ENCODE measurements at places on chromosomes 5 and 9. TPM values are rescaled to one million over a fixed set of nuclear protein-coding genes. Genes with fewer than 3 reads are reported as not detected.
A peak's percentile ranks its signal among the peaks of the same experiment; 100 is the strongest.

PDE6A gene
- total RNA-seq = not detected

DNA sequence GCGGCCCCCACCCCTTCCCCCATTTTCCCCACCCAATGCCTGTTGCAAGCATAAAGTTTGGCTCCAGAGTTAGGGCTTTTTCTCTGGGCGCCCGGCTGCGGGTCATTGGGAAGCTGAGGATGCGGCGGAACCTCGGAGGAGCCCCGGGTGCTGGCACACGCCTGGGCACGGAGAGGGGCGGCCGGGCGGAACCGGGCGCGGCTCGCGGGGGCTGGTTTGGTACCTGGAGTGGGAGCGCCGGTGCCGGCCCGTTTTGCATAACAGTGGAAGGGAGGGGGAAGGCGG, 1.2 kb downstream of the PPARGC1B start:
- no peak for DNase-seq

NPDC1 gene
- 29.4 TPM for total RNA-seq

- DNase-seq = no peak
These were observed 2.2 kb upstream of the ALDOB start for GRCh38 chr9:101437806-101438232.

OR1L6 gene
- total RNA-seq = not detected

DNA sequence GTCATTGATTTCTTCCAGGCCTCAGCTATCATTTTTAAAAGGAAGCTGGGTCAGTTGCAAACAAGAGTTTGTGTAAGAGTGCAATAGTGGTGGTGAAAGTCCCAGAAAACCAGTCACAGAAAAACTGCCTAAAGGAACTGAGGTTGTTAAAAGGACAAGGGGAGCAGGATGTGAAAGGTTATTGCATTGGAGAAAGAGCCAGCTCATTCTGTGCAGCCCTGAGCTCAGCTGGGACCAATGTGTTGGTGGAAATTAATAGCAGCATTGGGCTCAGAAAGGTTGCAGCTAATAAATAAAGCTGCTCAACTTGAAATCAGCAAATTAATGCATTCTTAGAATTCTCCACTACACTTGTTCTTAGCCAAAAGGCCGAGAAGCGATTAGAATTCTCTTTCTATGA, 34.9 kb downstream of the NREP start:
- no peak for DNase-seq

- no peak for DNase-seq
These were observed 73.1 kb downstream of the FEM1C start for GRCh38 chr5:115471345-115472063.

RORB gene
- 1.8 TPM for total RNA-seq

GRCh38 chr5:31630931-31631330, 8.0 kb upstream of the PDZD2 start:
- DNase-seq = no peak

CSF2 gene
- not detected for total RNA-seq

- no peak for DNase-seq
These were observed 587.2 kb upstream of the SEMA6A start for GRCh38 chr5:117161718-117162335.

DNA sequence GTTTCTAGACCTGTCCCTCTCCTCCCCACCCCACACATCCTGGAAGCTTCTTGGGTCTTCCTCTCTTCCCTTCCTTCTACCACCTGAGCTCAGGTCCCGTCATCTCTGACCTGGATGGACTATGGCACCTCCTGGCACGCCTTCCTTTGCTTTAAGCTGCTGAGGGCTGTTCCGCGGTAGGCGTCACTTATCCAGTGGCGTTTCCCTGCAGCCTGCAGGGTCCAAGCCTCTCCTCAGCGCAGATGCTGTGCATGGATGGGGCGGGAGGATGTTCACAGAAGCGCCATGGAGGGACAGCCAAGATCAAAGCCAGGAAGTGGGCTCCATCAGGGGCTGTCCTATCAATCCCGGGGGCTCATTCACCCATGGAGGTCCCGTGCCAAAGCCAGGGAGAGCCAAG, 23.8 kb upstream of the CNOT6 start:
- no peak for DNase-seq

DNA sequence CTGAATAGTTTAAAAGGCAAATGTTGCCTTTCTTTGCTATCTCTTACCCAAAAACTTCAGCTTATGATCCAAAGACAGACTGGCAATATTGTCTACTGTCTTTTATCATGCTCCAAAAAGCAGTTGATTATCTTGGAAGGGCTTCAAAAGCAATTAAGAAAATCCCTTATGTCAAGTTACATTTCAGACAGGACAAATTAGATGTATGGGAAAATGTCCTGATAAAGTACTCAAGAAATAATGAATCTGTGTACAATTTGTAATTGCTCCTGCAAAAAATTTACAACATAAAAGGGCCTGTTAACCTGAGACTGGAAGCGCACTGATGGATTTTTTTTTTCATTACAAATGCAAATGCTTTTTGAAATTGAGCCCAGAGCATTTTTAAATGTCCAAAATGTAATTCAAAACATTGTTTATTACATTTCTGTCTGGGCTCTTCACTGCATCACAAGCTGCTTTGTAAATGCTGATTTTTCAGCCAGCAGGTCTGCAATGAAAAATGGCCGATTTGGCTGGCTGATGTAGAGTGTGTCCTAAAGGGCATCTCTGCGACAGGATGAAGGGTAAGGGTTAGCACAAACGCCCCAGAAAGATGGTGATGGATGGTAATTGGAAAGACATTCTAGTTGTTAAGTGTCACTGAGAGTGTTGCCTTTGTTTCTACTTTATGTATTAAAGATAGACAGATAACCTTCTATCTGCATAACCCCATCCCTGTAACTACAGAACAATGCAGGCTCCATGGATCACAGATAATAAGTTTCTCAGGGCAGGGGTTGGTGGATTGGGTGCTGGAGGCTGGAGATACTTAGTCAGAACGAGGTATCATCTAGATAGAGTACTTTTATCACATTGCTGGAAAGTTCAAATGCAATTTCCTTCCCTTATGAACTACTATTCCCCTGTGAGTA, 27.0 kb downstream of the MAT2B start:
- DNase-seq = no peak

- DNase-seq = no peak
These were observed 3.7 kb downstream of the PIP5KL1 start for GRCh38 chr9:127926906-127927200.

DNA sequence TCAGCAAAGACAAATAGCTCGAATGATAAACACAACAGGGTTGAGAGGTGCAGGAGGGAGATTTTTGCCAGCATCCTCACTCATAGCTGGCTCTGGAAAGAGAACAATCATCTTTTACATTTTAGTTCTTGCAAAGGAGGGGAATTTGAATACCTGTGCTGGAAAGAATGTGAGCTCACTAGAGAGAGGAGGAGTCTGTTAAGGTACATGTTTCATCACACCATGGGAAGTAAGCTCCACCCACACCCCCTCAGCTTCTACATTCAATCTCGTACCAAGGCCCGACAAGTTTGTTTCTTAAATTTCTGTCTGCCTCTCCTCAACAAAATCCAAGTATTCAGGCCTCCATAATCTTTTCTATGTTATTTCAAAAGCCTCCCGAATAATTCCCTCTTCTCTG, 254.6 kb downstream of the BRINP1 start:
- no peak for DNase-seq

- DNase-seq = no peak
These were observed 22.3 kb downstream of the TTC33 start for GRCh38 chr5:40733434-40733833.

GRCh38 chr9:36148311-36149051, 11.9 kb downstream of the GLIPR2 start:
- DNase-seq = peak; percentile 69

- DNase-seq = peak; percentile 51
These were observed 5.5 kb downstream of the SEPTIN8 start for GRCh38 chr5:132771503-132771998.

DNA sequence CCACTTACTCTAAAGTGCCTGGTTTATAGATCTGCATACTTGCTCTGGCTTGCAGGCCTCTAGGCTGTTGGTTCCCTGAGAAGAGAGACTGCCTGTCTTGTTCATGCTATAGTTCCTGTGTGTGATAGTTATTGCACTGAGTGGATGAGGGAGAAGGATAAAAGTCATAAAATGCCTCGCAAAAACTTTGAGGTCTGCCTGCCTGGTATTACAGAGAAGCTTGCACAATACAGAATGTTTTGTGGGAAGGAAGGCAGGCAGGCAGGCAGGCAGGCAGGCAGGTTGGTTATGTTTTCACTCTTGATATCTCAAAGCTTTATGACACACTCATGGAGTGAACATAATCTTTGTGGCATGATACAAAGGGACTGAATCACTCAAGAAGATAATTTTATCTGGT, 287.1 kb downstream of the SLIT3 start:
- DNase-seq = peak; percentile 32

DNA sequence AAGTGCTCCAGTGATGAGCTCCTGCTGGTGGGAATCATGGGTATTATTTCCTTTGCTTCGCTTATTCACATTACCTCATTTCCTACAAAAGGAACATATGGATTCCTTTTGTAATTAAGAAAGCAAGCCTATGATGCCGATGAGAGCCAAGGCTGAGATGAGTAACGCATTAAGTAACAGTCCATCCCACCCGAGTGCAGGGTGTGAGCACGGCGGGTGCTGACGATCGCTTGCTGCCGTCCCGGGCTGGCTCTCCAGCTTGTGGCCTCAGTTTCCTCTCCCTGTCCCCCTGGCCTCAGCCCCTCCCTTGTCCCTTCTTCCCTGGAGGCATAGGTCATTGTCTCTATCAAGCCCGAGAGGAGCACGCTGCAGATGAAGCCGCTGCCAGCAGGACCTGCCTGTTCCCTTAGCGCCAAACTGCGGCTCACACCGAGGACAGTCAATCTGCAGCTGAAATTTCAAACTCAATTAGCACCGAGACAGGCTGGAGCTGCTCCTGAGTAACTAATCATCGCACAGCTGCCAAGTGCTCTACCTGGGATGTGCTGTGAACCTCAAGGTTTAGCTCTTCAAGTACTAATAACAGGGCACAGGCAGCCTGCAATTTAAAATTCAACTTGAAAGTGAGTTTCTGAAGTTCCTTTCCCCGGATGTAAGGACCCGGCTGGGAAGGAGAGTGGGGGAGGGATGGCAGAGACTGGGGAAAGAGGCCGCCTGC, 115.2 kb upstream of the RAPGEF1 start:
- no peak for DNase-seq

- DNase-seq = peak; percentile 97
These were observed at the start of gene ZNF879 for GRCh38 chr5:179023528-179024189. Gene ZNF879 (plus strand): TSS chr5:179023804. CDS start chr5:179025005, 1,201 bp downstream.

DIRAS2 gene
- 4.9 TPM for total RNA-seq

IFNK gene
- total RNA-seq = not detected

DNA sequence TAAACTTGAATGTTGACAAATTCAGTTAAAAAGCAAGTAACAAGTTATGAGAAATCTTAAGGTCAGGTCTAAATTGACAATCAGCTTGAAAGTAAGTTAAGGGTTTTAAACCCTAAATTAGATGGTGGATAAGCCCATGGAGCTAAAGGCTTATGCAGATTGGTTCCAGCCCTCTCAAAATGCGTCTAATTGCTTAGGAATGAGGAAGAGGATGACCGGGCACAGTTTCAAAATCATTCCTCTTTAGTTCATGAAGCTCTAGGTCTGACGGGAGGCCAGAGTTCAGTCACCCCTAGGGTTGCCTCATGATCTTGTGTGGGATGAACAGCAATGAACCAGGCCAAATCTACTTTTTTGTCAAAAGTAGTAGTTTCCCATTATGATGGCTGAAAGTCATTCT, 75.4 kb downstream of the SLC38A9 start:
- DNase-seq = no peak

GRCh38 chr5:171650597-171650996, 135.0 kb upstream of the SMIM23 start:
- no peak for DNase-seq

PHF2 gene
- total RNA-seq = 50.1 TPM

DNA sequence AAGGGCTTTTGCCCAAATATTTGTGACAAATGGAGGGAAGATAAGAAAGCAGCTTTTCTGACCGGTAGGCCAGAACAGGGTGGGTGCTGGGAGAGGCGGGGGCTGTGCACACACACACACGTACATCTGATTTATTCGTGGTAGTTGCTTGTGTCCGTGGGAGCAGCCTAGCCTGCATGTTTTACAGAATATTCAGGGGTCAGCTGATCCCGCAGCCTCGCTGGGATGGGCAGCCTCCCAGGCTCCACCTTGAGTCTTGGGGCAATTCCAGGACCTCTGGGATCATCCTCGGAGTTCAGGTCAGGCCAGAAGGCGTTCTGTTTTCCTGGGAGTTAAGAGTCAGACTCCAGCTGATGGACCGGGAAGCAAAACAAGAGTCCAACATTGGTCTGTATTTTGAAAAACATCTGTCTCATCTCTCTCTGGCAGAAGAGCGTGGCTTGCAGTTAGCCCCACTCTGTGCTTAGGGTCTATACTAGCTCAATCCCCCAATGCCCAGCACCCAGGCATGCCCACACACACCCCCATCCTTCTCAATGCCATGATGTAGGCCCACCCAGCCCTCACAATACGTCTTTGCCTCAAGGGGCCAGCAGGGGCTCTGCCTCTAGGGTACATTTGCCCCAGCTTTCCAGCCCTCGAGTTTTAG, 210.6 kb downstream of the GOLPH3 start:
- DNase-seq = no peak

GARNL3 gene
- 49.1 TPM for total RNA-seq

DNA sequence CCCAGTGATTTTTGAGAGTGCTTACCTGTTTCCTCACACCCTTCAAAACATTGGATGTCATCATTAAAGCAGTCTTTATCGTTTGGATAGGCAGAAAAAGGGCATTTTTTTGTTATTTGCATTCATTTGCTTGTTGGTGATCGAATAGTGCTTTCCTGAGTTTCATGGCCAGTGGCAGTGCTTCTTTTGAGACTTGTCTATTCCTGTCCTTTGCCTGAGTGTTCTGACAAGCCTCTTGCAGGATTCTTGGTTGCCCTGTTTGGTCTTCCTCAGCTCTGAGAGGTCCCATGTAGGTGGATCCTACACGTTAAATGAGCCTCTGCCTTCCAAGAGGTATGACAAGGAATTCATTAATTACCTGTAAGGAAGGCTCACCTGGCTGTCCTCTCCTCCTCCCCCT, 52.8 kb downstream of the DAB2IP start:
- no peak for DNase-seq

DNA sequence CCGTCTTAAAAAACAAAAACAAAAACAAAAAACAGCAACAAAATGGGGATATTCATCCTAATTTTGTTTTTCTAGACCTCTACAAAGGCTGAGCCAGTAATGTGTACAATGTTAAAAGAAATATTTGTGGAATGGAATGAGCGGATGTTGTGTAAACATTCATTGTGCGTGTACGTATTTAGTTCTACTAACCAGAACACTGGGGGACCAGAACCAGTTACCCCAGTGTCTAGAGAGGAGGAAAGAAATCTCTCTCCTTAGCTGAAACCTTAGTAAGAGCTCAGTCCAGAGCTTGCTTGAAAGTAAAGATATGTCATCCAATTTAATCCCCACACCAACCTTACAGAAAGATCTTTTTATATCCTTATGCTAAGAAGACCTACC, 106.7 kb upstream of the CPEB4 start:
- no peak for DNase-seq

Data from thyroid gland (tissue), 4 donors.